Mesothelial cell of epicardium (in vitro differentiated cells): ENCODE measurements at places on chromosomes 3 and 15. TPM values are rescaled to one million over a fixed set of nuclear protein-coding genes. Genes with fewer than 3 reads are reported as not detected.

DNA sequence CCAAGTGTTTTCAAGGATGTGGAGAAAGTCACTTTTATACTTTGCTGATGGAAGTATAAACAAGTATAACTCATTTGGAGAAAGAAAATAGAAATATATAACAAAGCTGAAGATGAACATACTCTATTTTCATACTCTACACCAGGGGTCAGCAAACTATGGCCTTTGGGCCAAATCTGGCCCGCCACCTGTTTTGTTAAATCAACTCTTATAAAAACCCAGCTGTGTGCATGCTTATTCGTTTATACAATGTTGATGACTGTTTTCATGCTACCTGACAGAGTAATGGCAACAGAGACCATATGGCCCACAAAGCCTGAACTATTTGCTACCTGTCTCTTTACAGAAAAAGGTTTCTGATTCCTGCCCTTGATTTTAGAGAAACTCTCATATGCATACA lies 124.0 kb downstream of the NR1D2 start:
- no peak for DNase-seq

GRCh38 chr3:40278791-40279190 lies 30.7 kb upstream of the EIF1B start:
- DNase-seq = no peak

DNA sequence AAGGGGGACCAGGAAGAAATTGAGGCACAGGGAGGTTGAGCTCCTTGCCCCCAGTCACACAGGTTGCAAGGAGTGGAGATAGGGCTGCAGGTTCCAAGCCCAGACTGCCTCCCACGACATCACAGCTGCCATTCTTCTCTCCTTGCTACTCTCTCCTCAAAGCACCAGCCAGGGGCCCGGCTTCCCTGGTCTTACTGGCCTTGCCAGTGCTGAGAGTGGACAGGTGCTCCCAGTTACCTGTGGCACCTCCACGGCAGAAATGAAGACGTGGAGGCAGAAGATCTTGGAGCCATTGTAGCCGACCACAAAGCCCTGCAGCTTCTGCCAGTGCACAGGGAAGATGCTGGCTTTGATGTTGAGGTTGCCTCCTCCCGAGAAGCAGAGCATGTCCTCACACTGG lies 17.9 kb upstream of the ACAD9 start:
- no peak for DNase-seq

DNA sequence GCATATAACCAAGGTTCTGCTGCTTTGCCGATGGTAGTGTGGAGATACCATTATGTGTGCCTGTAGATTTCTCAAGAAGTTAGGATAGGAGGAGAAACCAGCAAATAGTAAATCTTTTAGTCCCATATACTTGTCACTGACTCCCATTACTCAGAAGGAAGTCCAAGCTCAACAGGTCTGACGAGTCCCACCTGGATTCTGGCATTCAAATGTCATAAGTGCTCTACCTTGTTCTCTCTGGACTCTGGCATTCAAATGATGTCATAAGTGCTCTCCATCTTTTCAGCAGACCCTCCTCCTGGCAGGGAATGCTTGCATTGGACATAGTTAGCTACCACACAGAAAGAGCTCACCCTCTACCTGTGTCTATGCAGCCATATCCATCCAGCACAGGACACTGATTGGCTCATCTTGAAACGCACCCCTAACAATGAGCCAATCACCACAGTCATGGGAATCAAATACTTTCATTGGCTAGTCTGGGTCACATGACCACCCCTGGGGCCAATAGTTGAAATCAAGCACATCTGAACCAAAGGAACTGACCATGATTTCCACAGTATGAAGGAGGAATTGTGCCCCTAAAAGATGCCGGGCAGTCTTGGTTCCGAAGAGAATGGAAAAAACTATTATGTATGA lies 205.0 kb upstream of the ADAMTS9 start:
- DNase-seq = no peak

- no peak for DNase-seq
Observed at GRCh38 chr3:94011233-94011711, 17.1 kb downstream of the STX19 start.

DNA sequence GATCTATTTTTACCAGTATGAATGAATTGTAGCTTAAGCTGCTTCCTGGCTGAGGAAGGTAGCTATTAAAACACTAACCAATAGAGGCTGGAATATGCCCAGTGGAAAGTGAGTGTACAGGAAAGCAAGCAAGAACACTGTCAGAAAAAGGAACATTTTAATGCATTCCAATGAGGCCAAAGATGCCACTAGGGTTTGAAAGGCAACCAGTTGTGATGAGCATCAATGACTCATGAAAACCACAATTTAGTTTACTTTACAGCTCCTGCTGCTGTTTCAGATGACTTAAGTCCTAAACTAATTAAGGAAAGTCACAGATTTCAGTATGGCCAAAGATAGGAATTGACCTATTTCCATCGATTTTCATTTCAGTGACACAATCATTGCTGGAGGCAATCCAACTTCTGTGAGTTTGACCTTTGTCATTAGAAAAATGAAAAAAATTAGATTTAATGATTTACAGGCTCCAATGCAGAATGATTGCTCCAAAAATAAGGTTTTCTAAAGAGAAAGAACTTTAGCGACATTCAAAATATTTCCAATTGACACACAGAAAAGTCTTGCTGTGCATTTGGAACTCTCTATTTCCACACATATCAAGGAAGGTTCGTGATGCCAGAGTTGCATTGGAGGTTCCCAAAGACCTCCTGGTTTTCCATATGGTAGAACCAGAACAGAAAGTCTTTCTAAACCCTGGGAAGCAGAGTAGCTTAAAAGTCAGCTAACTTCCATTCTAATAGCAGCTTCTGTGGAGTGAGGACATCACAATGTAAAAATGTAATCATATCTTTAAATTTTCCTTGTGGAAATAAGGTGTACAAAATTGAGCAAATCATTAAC lies 103.0 kb downstream of the SUCNR1 start:
- no peak for DNase-seq

GRCh38 chr3:135145581-135145980 lies 350.5 kb downstream of the EPHB1 start:
- DNase-seq = no peak

GRCh38 chr3:76267851-76268380 lies 482.6 kb upstream of the ZNF717 start:
- no peak for DNase-seq

DNA sequence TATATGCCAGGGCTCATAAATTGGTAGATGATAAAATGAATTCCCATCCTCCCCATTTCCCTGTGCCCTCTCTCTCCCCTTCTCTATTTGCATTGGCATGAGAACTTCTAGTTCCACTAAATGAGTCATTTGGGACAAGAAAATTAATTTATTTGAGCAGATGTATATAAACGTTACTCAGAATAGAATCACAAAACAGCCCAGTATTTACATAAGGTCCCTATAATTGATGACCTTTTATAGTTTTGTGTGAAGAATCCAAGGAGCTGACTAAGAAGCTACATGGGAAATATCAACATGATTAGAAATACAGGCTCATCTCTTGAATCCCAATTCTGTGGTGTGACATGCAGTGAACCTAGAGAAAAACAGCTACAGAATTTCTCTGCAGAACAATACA lies 617.7 kb upstream of the NR2F2 start:
- DNase-seq = no peak

DNA sequence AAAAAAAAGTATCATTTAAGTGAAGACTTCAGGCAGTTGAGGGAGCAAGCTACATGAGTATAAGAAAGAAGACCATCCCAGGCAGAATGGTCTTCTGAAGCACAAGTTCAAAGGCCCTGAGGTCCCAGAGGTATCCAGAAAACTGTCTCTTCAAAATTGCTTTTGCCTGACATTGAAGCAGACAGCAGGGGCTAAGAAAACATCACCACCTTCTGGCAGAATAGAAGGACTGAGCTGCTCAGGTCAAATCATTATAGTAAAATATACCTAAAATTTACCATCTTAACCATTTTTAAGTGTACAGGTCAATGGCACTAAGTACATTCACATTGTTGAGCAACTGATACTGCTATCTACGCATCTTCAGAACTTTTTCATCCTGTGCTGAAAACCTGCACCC lies 16.4 kb downstream of the GPR160 start:
- no peak for DNase-seq

DNA sequence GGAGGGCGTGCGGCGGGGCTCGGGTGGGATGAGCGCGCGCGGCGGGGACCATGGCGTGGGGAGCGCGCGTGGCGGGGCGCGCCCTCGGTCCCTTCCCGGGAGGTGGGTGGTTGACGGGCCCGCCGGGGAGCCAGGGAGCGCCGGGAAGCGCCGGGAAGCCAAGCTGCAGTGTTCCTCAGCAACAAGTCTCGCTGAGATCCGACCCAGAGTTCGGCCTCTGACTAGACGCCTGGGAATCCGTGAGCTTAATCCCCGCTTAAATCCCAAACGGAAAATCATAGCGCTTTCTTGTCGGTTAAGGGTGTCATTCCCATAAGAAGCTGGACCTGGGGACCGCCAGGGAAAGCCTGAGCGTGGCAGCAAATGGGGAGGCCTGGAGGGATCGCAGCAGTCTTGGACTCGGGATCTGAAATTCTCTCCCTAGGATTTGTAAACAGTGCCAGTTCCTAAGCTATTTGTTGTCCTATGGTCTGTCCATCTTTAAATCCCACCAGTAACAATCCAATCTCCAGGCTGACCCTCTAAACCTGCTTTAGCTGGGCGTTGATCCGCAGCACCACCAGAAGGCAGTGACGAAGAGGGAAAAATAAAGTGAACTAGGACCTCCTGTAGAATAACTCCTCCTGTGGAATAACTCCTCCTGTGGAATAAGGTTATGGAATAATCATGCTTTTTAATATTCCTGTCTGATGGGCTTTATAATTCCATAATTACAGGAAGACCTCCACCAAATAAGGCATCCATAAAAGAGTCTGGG lies 570 bp upstream of the NEDD4 start:
- DNase-seq = no peak

The RBM5 gene
- total RNA-seq = 301 to 332 TPM (median 322 TPM) in 3 replicates

The GOLGA8M gene
- 3.0 to 3.9 TPM (median 3.6 TPM) in 3 replicates for total RNA-seq

The TMEM266 gene
- 1.8 to 2.0 TPM (median 2.0 TPM) in 3 replicates for total RNA-seq

The ALDH1A2 gene
- total RNA-seq = 26.2 to 31.9 TPM (median 28.6 TPM) in 3 replicates

The P2RY13 gene
- total RNA-seq = not detected in 3 replicates

The RPL29 gene
- total RNA-seq = 1,237 to 1,322 TPM (median 1,301 TPM) in 3 replicates

The FGF7 gene
- total RNA-seq = 5.7 to 8.7 TPM (median 7.9 TPM) in 3 replicates

The SLITRK3 gene
- 0.71 to 0.87 TPM (median 0.81 TPM) in 3 replicates for total RNA-seq

The DPPA4 gene
- total RNA-seq = 86.2 to 89.3 TPM (median 87.7 TPM) in 3 replicates

The CISH gene
- total RNA-seq = 15.2 to 16.7 TPM (median 15.2 TPM) in 3 replicates

The MTFMT gene
- 15.8 to 20.0 TPM (median 17.8 TPM) in 3 replicates for total RNA-seq

The MCTP2 gene
- 11.9 to 13.3 TPM (median 12.8 TPM) in 3 replicates for total RNA-seq

The UROC1 gene
- total RNA-seq = 0.11 to 0.13 TPM in 2 of 3 replicates, not detected in the other
